ENCODE measurements at places on chromosomes 16 and 17.

DNA sequence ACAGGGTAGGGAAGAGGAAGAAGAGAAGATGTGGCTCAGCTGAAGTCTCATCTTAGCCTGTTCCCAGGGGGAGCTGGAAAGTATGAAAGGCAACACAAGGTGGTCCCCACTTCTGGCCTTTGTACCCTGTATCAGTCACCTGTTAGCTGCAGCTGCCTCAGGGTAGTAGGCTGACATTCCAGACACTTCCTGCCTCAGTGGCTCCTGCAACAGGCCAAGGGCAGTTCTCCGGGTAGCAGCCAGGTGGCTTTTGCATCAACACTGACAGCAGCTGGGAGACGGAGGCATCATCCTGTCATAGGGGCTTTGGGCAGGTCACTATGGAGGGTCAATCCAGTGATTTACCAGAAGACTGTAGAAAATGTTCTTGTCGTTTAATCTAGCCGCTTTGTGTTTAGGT is 124.0 kb downstream of the RGS9 start:
- no peak for DNase-seq

- DNase-seq = no peak
Observed at GRCh38 chr16:12679660-12680272, 123.9 kb downstream of the CPPED1 start.

GRCh38 chr16:5333126-5333525 is 235.5 kb upstream of the EEF2KMT start:
- DNase-seq = no peak

DNA sequence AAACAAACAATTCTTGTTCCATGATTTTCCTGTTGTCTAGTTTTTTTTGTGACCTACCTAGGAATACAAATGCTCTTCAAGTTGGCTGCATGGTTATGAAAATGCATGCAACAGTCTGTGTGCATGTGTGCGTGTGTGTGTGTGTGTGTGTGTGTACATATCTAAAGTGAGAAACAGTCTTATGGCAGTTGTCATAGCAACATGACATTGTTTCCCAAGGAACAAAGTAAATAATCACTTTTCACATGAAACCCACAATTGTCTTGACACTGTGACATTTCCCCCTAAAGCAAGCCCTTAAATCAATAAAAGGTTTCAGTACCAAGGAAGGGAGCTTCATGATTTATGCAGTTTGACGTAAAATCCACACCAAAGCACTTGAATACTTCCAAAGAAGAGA is 758.4 kb downstream of the CDH8 start:
- no peak for DNase-seq

- no peak for DNase-seq
Observed at GRCh38 chr16:22216191-22216831, 10.2 kb downstream of the EEF2K start.

GRCh38 chr16:76885776-76886537 is 305.0 kb upstream of the MON1B start:
- no peak for DNase-seq

GRCh38 chr16:22353191-22353919 is 21.1 kb downstream of the CDR2 start:
- DNase-seq = no peak

DNA sequence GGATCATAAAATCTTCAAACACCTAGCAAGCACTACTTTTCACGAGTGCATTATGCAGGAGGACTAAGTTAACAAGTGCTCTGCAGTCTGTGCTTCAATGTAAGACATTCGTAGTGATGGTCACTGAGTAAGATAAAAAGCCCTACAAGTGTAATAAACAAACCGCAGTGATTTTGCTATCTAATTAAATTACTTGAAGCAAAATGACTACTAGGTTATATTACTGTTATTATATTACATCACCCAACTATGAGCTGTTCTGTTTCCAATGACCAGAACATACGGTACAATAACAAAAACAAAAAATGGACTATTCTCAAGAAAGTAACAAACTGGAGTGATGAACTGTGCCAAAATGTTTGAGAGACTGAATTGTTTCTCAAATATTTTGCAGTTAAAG is 11.2 kb downstream of the KLHL10 start:
- no peak for DNase-seq

- DNase-seq = no peak
Observed at GRCh38 chr16:82660075-82660645, 33.4 kb downstream of the CDH13 start.

- DNase-seq = no peak
Observed at GRCh38 chr17:63621229-63621683, 961 bp upstream of the MAP3K3 start.

DNA sequence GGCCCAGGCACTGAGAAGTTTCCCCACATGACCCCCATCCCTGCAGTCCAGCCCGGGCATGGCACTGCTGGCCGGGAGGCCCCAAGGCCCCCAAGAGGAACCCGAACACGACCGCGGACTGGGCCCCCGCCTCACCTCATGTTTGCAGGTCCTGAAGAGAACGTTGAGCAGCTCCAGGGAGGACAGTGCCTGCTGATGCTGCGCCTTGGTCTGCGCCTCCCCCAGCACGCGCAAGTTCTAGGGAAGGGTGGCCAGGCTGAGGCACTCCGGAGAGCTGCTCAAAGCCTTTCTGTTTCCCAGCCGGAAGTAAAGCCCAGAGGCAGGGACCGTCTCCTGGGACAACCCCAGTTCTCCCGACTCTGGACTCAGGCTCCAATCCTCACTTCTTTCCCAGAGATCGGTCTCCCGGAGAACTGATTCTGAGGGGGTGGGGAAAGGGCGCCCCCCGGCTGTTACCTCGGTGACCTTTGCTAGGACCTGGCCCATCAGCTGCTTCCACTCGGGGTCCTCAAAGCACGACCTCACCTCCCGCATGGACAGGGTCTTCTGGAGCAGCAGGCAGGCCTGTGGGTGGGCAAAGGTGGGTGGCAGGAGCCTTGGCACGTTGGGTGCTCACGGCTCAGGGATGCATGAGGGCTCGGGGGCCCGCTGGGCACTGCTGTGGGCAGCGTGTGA is 13.7 kb downstream of the MYBBP1A start:
- DNase-seq = no peak

GRCh38 chr17:1035546-1036170 is 38.7 kb downstream of the TIMM22 start:
- no peak for DNase-seq

DNA sequence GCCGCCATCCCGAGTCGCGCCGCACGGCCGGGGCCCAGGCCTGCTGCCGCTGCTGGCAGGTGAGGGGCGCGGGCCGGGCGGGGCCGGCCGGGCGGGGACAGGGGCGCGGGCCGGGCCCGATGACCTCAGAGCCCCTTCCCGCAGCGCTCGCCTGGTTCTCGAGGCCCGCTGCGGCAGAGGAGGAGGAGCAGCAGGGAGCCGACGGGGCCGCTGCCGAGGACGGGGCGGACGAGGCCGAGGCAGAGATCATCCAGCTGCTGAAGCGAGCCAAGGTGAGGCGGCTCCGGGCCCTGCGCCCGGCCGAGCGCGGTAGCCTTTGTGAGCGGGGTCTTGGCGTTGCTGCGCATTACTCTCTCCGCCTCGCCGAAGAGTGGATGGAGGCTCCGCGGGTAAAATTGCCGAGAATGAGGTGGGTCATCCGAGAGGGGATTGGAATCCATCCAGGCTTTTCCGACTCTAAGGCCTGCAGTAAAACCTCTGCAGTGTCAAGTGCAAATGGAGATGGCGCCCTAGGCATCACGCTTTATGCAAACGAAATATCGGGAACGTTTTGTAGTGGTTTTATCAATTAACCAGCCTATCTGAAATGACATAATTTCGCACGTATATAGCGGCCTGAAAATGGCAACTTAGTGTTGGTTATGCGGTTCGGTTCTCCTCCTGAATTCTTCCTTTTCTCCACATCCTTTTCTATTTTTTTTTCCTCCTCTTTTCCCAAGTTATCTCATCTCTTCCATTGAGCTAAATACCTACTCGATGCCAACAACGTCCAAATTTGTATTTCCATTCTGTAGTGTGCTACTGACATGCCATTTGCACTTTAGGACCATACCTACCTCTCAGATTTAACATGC is 577 bp downstream of the TTC19 start:
- DNase-seq = peak; percentile 54

DNA sequence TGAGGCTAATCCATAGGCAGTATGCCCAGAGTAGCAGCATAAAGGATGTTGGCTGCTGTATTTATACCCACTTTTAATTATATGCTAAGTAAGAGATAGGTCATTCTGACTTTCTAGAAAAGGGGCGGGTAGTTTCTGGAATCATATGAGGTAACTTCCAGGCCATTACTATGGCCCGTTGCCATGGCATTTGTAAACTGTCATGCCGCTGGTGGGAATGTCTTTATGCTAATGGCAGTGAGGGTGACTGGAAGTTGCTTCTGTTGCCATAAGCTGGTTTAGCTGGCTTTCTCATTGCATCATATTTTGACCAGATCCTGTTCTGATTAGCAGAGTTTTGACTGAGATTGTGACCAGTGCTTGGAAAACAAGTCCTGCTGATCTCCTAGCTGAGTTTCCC is 929.6 kb upstream of the CDH8 start:
- no peak for DNase-seq

All from activated gamma-delta T cell (primary cell).